Activated T-cell treated with anti-CD3 and anti-CD28 coated beads, Interleukin-2, amount 50 U/mL, for 48 hours (primary cell): ENCODE measurements at places on chromosomes 7 and 10.

DNA sequence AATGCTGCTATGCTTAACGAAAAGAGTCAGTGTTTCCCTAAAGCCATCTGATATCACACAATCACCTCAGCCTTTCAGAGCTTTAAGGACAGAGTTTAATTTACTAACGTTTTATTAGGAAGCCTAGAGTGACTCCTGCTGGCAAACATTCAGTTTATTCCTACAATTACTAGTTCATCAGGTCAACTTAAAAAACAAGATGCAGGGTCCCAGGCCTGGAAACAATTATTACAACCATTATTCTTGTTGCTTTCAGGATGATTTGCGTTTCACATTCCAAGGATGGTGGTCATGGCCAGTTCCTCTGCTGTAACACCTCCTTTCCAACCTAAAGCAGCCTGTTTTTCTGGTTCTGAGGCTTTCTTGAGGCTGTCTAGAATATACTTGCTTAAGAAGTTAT is 1.5 kb upstream of the FAM53B start:
- DNase-seq: no peak

- no peak for DNase-seq
Observed at GRCh38 chr10:65231148-65231547, 1694.7 kb upstream of the LRRTM3 start.

GRCh38 chr10:100879741-100880360 is 32.9 kb upstream of the SLF2 start:
- no peak for DNase-seq

DNA sequence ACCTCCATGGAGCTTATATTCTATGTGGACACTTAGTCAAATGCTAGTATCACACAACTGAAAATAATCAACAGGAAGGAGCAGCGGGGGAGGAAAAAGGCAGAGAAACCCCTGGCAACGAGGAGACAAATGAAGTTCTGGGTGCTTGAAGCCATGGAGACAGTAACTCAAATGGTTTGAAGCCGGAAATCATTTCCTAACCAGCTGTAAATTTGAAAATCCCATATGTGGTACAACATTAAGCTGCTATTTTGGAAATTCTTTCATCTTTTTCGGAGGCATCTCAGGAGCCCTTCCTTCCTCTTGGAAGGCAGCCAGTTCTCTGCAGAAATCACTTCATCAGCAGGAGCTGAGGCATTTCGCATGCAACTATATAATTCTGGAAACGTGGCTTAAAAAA is 91.4 kb downstream of the PPP1R3C start:
- no peak for DNase-seq

DNA sequence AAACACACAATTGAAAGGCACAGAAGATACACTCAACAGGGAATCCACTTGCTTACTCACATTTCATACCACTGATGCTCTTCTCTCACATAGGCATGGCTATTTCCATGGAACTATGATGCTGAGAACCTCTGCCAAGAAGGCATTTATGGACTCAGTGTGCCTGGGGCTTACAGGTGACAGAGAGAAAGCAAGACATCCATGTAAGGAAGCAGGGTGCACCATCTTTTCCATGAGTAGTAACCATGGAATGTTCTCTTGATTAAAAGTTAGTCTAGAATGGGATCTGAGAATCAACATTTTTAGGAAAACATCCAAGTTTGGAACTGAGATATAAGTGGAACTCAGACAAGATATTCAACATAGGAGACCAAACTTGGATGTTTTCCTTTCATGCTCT is 52.5 kb upstream of the MACC1 start:
- DNase-seq: no peak

DNA sequence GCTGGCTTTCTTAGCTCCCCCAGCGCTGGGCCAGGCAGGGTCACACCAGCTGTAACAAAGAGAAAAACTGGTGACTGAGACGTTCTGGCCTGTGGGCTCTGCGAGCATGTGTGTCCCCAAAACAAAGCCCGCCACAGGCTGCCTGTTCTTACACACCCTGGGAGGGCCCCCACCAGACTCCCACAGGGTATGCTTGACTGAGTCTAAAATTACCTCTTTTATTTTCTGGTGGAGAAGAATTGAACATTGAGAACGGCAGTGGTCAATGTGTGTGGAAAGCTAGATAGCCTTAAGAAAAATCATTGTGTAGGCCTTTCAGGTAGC is 808 bp downstream of the C10orf71 start:
- no peak for DNase-seq

DNA sequence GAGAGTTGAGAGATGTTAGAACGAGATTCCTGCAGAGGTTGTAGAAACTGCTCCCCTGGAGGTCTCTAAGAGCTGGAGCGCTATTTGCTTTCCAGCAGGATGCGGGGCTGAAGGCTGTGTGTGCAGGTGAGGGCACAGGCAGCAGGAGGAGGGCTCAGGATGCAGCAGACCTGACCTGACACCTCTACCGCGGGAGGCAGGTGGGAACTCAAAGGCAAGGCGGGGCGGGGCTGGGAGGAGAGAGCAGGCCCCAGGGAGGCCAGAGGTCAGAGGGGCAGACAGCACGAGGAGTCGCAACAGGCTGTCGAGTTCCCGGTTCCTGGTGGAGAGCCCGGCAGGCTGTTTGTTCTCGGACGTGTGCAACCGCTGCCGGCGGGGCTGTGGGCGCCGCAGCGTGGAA is 7.9 kb upstream of the CRTAC1 start:
- DNase-seq: no peak

GRCh38 chr10:4283846-4284610 is 499.0 kb upstream of the KLF6 start:
- DNase-seq: no peak

GRCh38 chr7:21011153-21011552 is 224.5 kb upstream of the SP8 start:
- DNase-seq: no peak

- no peak for DNase-seq
Observed at GRCh38 chr10:9792181-9792580, 1225.5 kb upstream of the CELF2 start.

DNA sequence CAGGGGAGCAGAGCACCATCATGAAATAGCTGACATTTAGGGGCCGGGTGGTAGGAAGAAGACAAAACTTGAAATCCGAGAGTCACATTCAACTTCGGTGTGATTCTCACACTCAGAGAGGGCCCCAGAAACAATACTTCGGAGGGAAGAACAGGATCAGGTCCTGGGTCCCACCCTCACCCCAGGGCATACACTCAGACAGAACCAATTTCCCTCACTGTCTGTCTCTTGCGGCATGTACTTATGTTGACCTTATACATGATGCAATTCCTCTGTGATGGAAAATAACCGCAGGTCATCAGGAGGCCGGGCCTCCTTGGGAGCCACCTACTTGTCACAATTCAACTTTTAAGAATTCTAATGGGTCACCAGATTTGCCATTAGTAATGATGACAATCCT is 26.3 kb upstream of the HMX3 start:
- no peak for DNase-seq

GRCh38 chr10:119368991-119369869 is 161.9 kb downstream of the GRK5 start:
- DNase-seq: no peak

GRCh38 chr10:62813453-62813852 is 2.7 kb downstream of the EGR2 start:
- DNase-seq: peak; percentile 29

- DNase-seq: peak; percentile 9
Observed at GRCh38 chr10:5871596-5871995, 18.1 kb downstream of the ANKRD16 start.

GRCh38 chr10:115981081-115981480 is 291.9 kb downstream of the GFRA1 start:
- DNase-seq: no peak
